ENCODE measurements at places on chromosomes 5 and 9. TPM values are rescaled to one million over a fixed set of nuclear protein-coding genes. Genes with fewer than 3 reads are reported as not detected.

GRCh38 chr5:96066386-96066719, 104.7 kb upstream of the ELL2 start:
- no peak for DNase-seq

- DNase-seq: no peak
These were observed 145.6 kb downstream of the LURAP1L start for GRCh38 chr9:12920437-12920836.

GRCh38 chr9:34884747-34885189, 73.3 kb upstream of the PHF24 start:
- DNase-seq: no peak

DNA sequence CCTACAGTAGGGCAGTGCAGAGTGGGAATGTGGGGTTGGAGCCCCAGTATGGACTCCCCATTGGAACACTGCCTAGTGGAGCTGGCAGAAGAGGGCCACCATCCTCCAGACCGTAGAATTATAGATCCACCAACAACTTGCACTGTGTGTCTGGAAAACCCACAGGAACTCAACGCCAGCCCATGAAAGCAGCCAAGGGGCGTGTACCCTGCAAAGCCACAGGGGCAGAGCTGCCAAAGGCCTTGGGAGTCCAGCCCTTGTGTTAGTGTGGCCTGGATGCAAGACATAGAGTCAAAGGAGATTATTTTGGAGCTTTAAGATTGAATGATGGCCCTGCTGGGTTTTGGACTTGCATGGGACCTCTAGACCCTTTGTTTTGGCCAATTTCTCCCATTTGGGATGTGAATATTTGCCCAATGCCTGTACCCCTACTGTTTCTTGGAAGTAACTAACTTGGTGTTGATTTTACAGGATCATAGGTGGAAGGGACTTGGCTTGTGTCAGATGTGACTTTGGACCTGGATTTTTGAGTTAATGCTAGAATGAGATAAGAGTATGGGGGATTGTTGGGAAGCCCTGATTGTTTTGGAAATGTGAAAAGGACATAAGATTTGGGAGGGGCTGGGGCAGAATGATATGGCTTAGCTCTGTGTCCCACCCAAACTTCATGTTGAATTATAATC, 266.8 kb downstream of the SEMA5A start:
- DNase-seq: no peak

SMU1 gene
- 16.4 TPM for total RNA-seq
